T-helper 17 cell (primary cell): ENCODE measurements at places on chromosomes 16 and 17.
A peak's percentile ranks its signal among the peaks of the same experiment; 100 is the strongest.

GRCh38 chr17:14317383-14317782 is 16.5 kb downstream of the HS3ST3B1 start:
- peaks cover 9% of the 10 kb centered on the region for H3K36me3 ChIP-seq
- peak overlapping the region; percentile 53 for H3K27ac ChIP-seq
- H3K4me1 ChIP-seq: peaks cover 53% of the 10 kb centered on the region

- no peak overlapping the region for H3K27ac ChIP-seq
- H3K4me3 ChIP-seq: no peak overlapping the region
Measured at GRCh38 chr17:47287068-47287467, 33.4 kb downstream of the ITGB3 start.

- DNase-seq: no peak
- peaks cover 7% of the 10 kb centered on the region for H3K4me1 ChIP-seq
- H3K27me3 ChIP-seq: peaks cover 6% of the 10 kb centered on the region
- H3K27ac ChIP-seq: no peak overlapping the region
- H3K36me3 ChIP-seq: no peaks in the 10 kb centered on the region
- peak overlapping the region; percentile 85 for H3K4me3 ChIP-seq
Measured at GRCh38 chr16:30785126-30786106, 1.6 kb downstream of the ZNF629 start.

DNA sequence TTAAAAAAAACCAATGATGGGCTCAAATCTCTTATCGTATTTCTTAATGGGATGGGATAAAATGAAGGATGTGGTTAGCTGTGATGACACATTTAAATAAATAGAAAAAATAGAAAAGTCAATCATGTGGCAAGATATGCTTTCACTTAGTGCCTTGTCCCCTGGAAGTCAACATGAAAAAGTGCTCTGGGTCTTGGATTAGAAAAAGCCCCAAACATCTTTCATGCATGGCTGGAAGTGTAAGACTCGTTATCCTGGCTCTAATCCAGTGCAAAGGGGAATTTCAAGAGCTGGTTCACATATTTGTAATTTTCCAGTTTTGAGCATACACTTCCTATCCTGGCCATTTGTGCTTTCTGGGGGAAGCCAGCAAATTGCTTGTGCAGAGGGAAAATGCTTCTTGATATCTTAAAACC is 160.9 kb downstream of the MAP2K6 start:
- H3K4me3 ChIP-seq: no peak overlapping the region
- peaks cover 2% of the 10 kb centered on the region for H3K4me1 ChIP-seq
- no peak overlapping the region for H3K27ac ChIP-seq
- DNase-seq: no peak
- H3K27me3 ChIP-seq: peaks cover 36% of the 10 kb centered on the region
- peaks cover 6% of the 10 kb centered on the region for H3K36me3 ChIP-seq

DNA sequence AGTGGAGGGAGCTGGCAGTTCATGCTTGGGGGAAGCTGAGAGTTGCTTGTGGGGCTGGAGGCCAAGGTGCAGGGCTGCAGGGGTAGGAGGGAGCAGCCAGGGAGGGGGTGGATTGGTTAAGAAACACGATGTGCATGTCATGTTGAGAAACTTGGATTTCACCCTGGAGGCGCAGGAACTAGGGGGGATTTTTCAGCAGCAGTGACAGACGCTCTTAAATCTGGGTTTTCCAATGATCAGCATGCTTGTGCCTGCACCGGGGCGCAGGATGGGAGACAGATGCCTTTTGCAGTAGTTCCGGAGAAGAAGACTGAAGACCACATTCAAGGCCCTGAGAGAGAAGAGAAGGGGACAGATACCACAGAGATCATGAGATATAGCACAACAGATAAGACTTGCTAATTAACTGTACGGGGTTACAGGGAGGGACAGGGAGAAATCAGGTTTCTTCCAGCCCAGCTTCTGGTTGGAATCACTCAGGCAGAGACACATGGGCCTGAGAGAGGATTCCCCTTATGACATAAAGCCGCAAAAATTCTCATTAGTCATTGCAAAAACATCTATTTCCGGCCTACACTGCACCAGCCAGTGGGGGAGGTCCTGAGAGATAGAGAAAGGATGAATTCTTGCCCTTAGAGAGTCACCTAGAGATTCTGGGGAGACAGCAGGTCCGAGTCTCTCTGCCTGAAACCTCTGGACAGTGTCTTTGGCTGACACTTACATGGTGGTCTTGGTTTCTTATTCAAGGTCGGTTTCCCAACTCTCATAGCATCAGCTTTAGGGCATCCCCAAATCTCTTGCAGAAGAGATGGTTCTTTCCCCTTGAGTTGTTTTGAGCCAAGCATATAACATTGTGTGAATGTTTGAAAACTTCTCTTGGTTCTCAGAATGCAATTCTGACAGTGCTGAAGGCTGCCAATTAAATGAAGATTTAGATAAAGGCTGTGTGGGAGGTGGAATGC is 27.1 kb downstream of the CDH13 start:
- H3K4me3 ChIP-seq: peak overlapping the region; percentile 88
- H3K4me1 ChIP-seq: peaks cover 65% of the 10 kb centered on the region
- peak overlapping the region; percentile 99 for H3K27ac ChIP-seq
- DNase-seq: peak; percentile 33
- H3K36me3 ChIP-seq: no peaks in the 10 kb centered on the region

DNA sequence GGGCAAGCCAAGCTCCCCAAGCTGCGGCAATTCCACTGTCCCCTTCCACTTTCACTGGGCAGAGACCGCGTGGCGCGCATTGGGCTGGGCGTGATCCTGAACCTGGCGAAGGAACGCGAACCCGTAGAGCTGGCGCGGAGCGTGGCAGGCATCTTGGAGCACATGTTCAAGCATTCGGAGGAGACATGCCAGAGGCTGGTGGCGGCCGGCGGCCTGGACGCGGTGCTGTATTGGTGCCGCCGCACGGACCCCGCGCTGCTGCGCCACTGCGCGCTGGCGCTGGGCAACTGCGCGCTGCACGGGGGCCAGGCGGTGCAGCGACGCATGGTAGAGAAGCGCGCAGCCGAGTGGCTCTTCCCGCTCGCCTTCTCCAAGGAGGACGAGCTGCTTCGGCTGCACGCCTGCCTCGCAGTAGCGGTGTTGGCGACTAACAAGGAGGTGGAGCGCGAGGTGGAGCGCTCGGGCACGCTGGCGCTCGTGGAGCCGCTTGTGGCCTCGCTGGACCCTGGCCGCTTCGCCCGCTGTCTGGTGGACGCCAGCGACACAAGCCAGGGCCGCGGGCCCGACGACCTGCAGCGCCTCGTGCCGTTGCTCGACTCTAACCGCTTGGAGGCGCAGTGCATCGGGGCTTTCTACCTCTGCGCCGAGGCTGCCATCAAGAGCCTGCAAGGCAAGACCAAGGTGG is 9.8 kb downstream of the SARM1 start:
- peaks cover 29% of the 10 kb centered on the region for H3K4me1 ChIP-seq
- no peaks in the 10 kb centered on the region for H3K27me3 ChIP-seq
- no peak for DNase-seq
- peaks cover 7% of the 10 kb centered on the region for H3K36me3 ChIP-seq
- no peak overlapping the region for H3K4me3 ChIP-seq
- no peak overlapping the region for H3K27ac ChIP-seq

DNA sequence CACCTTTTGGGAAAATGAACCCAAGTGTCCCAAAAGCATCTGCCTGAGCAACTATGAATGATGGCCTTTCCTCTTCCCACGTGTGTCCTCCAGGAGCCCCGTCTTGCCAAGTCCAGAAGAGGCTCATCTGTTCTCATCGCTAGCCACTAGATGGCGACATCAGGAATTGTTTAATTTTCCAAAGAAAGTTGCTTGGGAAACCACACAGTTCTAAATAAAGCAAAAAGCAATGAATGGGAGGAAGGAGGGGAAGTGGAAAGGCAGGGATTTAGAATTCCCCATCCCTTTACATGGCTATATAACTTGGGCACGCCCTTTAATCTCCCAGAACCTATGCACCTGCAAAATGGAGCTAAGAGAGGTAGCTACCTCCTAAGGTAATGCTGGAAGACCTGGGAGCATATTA is 9.0 kb upstream of the CDH5 start:
- peaks cover 10% of the 10 kb centered on the region for H3K4me1 ChIP-seq
- no peak for DNase-seq
- H3K27me3 ChIP-seq: peaks cover 77% of the 10 kb centered on the region
- H3K36me3 ChIP-seq: peaks cover 5% of the 10 kb centered on the region

GRCh38 chr16:55678161-55678821 is 22.5 kb downstream of the SLC6A2 start:
- no peak overlapping the region for H3K4me3 ChIP-seq
- H3K4me1 ChIP-seq: peaks cover 2% of the 10 kb centered on the region

DNA sequence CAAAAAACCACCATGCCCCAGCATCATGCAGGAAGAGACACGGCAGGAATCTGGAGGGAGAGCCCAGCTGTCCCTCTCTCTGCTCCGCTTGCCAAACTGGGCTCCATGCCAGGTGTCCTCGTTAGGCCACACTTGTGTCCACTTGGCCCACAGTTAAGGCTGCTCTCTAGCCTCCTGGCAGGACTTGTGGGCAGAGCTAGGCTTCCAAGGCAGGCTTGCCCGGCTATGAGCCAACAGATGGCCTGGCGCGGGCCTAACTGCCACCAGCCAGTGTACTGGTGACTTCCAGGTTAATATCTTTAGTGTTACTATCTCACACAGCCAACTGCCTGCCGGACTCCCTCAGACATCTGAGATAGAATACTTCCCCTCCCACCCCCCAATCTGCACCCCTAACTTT is 10.6 kb downstream of the ATP6V0D1 start:
- DNase-seq: no peak
- no peak overlapping the region for H3K4me3 ChIP-seq
- H3K27ac ChIP-seq: no peak overlapping the region
- H3K4me1 ChIP-seq: peaks cover 42% of the 10 kb centered on the region

- H3K27me3 ChIP-seq: peaks cover 44% of the 10 kb centered on the region
- H3K4me1 ChIP-seq: peaks cover 19% of the 10 kb centered on the region
- no peak for DNase-seq
- peaks cover 5% of the 10 kb centered on the region for H3K36me3 ChIP-seq
- no peak overlapping the region for H3K4me3 ChIP-seq
- H3K27ac ChIP-seq: no peak overlapping the region
Measured at GRCh38 chr17:34816848-34817247, 144.4 kb downstream of the CCT6B start.

GRCh38 chr16:66746682-66747081 is 4.7 kb downstream of the DYNC1LI2 start:
- peaks cover 34% of the 10 kb centered on the region for H3K4me1 ChIP-seq
- H3K27me3 ChIP-seq: no peaks in the 10 kb centered on the region
- peaks cover 4% of the 10 kb centered on the region for H3K36me3 ChIP-seq
- no peak overlapping the region for H3K4me3 ChIP-seq
- no peak for DNase-seq

- no peak overlapping the region for H3K4me3 ChIP-seq
- no peaks in the 10 kb centered on the region for H3K36me3 ChIP-seq
- peaks cover 7% of the 10 kb centered on the region for H3K4me1 ChIP-seq
- peaks cover 32% of the 10 kb centered on the region for H3K27me3 ChIP-seq
- DNase-seq: no peak
Measured at GRCh38 chr17:35799942-35800341, 4.5 kb upstream of the MMP28 start.

- no peak overlapping the region for H3K27ac ChIP-seq
- no peak for DNase-seq
- no peak overlapping the region for H3K4me3 ChIP-seq
Measured at GRCh38 chr17:17350491-17351355, 47.5 kb downstream of the NT5M start.

DNA sequence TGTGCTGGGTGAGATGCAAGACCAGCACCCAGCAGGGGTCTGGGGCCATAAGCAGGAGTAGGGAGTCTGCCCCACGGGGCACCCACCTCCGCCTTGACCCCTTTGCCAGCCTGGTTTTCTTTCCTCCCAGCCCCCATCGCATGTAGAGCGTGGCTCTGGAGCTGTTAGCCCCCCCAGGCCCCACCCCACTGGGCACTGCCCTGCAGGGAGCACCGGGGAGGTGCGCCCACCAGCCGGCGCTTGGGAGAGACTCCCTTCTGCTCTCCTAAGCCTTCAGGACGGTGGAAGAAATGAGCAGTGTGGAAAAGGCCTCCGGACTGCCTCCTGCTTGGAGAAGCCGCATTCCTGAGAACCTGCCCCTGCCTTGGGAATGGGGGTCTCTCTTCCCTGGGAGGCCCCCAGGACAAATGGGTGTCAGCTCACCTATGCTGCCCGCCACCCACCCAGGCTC is 186.2 kb downstream of the IRF8 start:
- H3K4me1 ChIP-seq: no peaks in the 10 kb centered on the region
- no peaks in the 10 kb centered on the region for H3K36me3 ChIP-seq
- H3K4me3 ChIP-seq: no peak overlapping the region
- no peak for DNase-seq
- H3K27me3 ChIP-seq: peaks cover 24% of the 10 kb centered on the region
- no peak overlapping the region for H3K27ac ChIP-seq
